Progenitor cell of endocrine pancreas (in vitro differentiated cells): ENCODE measurements at places on chromosomes 5 and 9.

DNA sequence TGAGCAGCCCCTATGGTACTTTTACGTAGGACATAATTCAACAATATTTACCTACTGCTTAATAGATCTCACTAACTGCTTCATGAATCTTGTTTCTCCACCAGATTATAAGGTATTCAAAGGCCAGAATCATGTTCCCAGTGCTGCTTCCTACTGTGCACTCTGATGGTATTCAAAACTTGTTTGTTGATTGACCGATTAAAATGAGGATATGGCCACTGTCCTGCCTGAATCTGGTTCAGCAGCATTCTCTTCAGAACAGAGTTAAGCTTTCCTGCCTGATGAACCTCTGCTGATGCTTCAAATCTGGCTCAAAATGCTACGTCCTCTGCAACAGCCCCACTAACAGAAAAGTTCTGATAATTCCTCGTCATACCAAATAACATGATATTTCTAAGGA lies 150.7 kb upstream of the ZNF462 start:
- DNase-seq, result no peak

GRCh38 chr5:171835066-171835465 lies 49.4 kb downstream of the SMIM23 start:
- no peak for DNase-seq

- no peak for DNase-seq
These were observed 538.1 kb upstream of the MEF2C start for GRCh38 chr5:89421035-89421434.

GRCh38 chr5:107499237-107499636 lies 171.5 kb downstream of the EFNA5 start:
- DNase-seq, result no peak
